ENCODE measurements at places on chromosomes 6 and 20.

DNA sequence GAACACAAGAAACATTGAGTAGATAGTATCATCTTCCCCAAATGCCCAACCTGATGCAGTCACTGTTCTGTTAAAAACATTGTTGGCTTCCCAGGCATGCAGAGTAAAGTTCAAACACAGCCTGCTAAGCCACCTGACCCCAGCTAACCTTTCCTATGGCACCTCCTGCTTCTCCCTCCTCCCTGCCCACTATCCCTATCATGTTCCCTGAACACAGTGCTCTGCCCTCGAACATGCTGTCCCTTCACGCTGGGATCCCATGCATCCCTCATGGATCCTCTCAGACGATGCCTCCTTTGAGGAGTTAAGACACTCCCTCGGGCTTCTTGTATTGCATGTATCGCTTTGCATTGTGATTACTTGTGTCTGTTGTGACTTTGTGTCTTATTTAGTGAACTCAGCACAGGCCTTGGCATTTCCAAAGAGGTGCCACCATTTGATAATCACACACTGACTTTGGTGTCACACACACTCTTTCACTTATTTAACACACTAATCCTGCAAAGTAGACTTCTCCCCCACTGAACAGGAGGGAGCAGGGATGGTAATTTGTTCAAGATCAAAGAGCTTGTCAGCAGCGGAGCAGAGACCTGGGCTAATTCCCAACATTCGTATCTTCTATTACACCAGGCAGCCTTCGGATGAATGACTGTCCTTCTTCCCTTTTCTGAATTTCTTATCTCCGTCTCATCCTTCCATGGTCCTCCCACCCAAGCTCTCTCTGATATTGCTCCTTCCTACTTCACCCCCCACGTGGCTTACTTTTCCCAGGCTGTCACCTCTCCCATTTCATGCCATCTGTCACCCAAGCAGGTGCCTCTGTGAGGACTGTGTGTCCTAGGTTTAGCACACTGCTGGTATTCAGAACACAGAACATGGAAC, 28.3 kb upstream of the SMIM29 start:
- no peak for DNase-seq

DNA sequence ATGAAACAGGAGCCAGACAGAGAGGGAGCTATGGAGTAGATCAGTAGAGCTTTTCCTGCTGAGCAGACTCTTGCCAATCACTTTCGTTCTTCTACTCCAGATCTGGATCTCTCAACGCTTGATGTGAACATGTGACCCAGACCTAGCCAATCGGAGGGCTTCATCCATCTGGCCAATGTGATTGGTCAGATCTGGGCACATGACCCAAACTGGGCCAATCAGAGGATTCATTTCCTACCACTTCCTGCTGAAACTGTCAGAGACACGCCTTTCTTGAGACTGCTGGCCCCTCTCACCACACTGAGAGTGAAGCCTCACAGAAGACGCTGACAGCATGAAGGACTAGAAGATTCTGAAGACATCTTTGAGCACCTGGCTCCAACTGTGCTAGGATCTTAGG, 44.2 kb upstream of the ZMYND8 start:
- DNase-seq: peak; percentile 41

DNA sequence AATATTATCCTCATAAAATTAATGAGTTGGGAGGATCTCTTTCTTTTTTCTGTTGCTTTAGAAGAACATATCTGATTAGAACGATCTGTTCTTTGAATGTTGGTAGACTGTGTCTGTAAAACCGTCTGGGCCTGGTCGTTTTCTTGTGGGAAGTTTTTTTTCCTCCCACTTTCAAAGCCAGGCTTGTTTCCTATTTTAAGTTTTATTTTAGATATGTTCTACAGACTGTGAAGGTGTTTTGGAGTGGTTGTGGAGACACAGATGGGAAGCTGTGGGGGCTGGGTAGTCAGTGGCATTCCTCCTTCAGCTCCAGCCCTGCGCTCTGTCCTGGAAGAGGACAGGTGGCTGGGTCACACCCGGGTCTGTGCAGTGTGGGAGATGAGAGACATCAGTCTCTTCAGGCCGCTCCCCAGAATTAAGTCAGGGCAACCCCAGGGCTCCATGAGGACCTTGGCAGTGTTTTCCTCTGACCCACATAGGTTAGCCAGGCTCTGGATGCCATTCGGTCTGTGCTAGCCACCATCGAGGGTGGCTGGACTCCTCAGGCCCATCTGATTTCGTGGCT, 92.0 kb upstream of the SCP2D1 start:
- DNase-seq: no peak

- DNase-seq: no peak
These were observed 90.0 kb downstream of the RPP40 start for GRCh38 chr6:4913705-4914419.

DNA sequence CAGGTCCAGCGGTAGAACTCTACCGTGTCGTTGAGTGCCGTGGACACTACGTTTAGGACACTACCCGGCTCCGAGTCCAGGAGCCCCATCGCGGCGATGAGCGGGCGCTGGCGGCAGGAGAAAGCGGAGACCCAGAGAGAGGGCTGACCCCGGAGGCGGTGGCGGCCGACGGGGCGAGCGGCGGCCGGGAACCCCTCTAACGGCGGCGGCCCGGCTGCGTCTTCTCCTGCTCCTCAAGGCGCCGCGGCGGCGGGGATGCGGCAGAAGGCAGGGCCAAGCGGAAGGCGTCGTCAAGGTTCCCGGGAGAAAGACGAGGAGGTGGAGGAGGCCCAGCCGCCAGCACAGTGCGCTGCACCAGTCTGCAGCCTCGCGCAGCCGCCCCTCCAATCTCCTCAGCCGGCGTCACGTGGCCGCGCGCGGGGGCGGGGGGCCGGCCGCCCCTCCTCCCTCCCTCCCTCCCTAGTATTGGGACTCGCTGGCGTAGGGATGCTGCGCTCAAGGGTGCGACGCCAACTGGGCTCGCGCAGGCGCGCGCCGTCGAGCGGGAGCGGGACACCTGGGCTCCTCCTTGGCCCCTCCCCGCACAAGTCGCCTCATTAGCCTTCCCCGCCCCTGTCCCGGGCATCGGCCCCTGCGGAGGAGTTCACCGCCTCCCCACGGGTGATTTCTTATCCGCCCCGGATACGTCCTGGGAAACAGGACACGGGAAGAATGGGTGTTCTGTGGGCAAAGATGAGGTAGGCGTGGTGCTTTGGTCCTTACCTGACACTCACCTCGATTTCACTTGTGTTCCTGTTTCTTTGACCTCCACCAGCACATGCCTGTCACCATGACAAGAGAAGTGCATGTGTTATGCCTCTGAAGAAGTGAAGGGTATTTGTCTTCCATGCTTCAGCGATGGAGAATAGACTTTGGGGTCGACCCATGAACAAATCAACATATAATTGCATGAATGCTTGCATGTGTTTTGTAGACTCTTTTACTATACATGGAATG, at the start of gene ELOVL4:
Gene ELOVL4 (minus strand): TSS at position 363 of the 996 bp plus-strand sequence. CDS start 274 bp downstream, at position 89.
- DNase-seq: peak; percentile 66

- no peak for DNase-seq
These were observed 165.5 kb upstream of the OPRM1 start for GRCh38 chr6:153873541-153873940.

GRCh38 chr6:11805259-11806053, 26.9 kb upstream of the ADTRP start:
- no peak for DNase-seq

- no peak for DNase-seq
These were observed 133.3 kb upstream of the AGPAT4 start for GRCh38 chr6:161407115-161407514.

- no peak for DNase-seq
These were observed 87.1 kb downstream of the CDC5L start for GRCh38 chr6:44474643-44475042.

GRCh38 chr6:150534553-150534952, 65.1 kb upstream of the PLEKHG1 start:
- DNase-seq: no peak

DNA sequence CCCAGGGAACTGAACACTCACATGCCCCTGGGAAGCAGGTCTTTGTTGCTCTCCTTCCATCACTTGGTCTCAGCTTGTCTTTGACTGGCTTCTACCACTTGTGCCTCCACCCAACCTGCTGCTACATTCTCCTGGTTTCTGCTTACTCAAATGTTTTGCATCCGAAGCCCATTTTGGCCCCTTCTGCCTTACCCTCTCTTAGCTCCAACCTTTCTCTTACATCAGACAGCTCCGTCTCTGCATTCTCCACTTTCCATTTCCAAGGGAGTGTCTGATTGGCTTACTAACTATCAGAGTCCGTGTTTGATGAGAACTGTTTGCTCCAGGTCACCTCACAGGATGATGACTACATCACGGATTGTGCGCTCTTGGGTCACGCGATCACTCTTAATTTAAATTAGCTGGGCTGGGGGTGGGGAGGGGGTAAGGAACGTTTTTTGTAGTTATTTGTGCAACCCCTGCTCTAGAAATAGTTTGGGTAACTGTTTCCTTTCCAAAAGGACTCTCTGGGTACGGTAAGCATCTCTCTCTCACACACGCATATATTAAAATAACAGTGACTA, 844 bp upstream of the ABRACL start:
- peak; percentile 73 for DNase-seq

DNA sequence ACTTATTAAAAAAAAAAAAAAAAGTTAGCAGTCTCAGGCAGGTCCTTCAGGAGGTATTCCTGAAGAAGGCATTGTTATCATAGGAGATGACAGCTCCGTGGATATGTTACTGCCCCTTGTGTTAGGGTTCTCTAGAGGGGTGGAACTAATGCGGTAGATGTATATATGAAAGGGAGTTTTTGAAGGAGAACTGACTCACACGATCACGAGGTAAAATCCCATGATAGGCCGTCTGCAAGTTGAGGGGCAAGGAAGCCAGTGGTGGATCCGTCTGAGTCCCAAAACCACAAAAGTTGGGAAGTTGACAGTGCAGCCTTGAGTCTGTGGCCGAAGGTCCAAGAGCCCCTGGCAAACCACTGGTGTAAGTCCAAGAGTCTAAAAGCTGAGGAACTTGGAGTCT, 103.4 kb downstream of the TULP4 start:
- DNase-seq: no peak

- DNase-seq: no peak
These were observed 370.8 kb upstream of the JARID2 start for GRCh38 chr6:14874975-14875480.

All from activated CD4-positive, alpha-beta T cell treated with anti-CD3 and anti-CD28 coated beads for 48 hours (primary cell).